Heart left ventricle (tissue), 16 donors: ENCODE measurements at places on chromosomes 16 and 17.

DNA sequence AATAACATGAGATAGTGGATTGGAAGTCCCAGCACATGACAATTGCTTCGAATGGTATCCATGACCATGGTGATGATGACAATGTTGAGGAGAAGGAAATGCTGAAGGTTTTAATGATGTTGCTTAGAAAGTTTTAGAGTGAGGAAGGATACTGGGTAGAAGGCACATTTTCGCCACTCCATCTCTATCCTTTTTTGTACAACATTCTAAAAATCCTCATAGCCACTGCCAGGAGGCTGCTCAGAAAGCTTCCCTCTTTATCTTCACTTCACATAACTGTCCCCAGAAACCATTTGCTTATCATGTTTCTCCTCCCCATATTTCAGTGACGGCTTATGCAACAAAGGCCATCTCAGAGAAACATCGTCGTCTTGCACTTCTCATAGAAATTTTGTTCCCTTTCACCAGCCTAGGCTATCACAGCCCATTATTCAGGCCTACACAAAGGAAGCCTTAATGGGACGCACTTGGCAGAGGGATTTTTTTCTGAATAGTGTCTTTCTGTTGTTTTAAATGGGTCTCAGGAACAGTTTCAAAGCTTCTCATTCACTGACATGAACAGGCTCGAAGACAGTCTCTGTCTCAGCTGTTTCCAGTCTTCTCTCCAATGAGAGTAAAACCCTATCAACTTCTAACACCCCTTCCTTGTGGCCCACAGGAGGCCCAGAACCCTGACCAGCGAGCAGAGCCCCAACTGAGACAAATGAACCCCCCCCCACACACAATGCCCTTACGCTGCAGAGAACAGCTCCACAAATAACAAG, 506.7 kb downstream of the HAPSTR1 start:
- DNase-seq = no peak

- no peak for DNase-seq
Observed at GRCh38 chr16:24973809-24974461, 41.2 kb downstream of the ARHGAP17 start.

DNA sequence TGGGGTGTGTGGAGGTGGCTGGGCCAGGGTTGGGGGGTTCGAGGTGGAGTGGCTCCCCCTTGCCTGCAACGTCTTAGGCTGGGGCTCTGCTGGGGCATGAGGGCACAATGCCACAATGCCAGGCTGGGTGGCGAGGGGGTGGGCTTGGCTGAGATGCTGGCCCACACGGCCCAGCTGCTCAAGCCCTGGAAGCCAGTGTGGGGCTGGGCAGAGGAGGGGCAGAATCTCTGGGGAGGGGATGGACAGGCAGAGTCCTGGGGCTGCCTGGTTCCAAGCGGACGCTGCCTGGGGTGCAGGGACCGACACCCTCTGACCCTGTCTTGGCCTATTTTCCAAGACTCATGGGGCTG, 37.5 kb upstream of the SSTR5 start:
- no peak for DNase-seq

DNA sequence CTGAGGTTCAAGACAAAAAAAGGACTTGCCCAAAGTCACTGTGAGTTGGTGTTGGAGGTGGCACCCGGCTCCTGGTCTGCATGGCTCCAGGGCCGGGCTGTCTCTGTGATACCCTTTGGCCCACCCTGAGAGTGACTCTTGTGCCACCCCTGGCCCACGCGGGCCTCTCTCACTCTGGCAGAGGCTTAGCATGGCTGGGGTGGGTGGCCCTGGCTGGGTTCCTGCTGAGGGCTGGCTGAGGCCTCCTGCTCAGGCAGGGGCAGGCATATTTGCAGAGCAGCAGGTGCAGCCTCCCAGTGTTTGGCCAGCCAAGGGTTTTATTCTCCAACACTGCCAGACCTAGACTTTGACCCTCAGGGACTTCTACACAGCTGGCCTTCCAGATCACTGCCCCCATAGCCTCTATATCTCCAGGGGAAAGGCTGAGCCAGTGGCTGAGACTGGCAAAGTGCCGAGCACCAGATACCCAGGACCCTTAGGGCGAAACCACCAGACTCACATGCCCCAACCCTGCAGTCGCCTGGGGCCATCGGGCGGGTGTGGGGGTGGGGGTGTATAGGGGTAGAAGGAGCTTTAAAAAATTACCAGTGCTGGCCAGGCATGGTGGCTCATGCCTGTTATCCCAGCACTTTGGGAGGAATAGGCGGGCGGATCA, 21.5 kb upstream of the ADGRG1 start:
- DNase-seq = peak; percentile 8

- no peak for DNase-seq
Observed at GRCh38 chr16:53755026-53755910, 51.3 kb downstream of the FTO start.

- no peak for DNase-seq
Observed at GRCh38 chr16:70714581-70715054, 28.8 kb upstream of the MTSS2 start.

GRCh38 chr16:48102083-48103008, 53.4 kb downstream of the ABCC12 start:
- DNase-seq = no peak

DNA sequence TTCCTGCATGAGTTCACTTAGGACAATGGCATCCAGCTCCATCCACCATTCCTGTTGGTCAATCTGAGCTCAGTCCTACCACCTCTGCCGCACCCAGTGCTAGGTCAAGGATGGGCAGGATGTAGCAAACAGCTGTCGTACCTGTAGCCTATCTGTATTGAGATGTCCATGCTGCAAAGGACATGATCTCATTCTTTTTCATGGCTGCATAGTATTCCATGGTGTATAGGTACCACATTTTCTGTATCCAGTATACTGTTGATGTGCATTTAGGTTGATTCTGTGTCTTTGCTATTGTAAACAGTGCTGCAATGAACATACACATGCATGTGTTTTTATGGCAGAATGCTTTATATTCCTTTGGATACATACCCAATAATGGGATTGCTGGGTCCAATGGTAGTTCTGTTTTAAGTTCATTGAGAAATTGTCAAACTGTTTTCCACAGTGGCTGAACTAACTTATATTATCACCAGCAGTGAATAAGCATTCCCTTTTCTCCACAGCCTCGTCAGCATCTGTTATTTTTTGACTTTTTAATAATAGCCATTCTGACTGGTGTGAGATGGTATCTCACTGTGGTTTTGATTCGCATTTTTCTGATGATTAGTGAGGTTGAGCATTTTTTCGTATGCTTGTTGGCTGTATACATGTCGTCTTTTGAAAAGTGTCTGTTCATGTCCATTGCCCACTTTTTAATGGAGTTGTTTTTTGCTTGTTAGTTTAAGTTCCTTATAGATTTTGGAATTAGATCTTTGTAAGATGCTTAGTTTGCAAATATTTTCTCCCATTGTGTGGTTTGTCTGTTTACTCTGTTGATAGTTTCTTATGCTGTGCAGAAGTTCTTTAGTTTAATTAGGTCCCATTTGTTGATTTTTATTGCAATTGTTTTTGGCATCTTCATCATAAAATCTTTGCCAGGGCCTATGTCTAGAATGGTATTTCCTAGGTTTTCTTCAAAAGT, 7.2 kb upstream of the MRTFB start:
- DNase-seq = no peak

- no peak for DNase-seq
Observed at GRCh38 chr16:5504064-5504781, 406.6 kb upstream of the EEF2KMT start.

GRCh38 chr16:81752876-81753227, 26.2 kb upstream of the PLCG2 start:
- DNase-seq = no peak

DNA sequence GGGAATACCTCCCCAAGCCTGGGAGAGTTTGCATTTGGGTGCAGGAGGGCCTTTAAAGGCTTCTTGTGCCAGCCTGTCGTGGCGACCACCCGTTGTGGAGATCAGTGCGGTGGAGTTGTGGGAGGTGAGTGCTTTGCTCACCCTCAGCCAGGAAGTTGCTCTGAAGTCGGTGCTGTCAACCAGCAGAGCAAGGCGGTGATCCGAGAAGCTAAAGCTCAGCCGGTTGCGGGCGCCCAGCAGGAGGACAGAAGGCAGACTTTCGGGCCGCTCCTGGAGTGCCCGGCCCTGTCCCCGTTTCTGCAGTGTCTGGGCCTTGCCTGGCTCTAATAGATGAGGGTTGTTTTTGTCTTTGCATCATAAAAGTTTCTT, 1.4 kb downstream of the UBE2I start:
- no peak for DNase-seq

DNA sequence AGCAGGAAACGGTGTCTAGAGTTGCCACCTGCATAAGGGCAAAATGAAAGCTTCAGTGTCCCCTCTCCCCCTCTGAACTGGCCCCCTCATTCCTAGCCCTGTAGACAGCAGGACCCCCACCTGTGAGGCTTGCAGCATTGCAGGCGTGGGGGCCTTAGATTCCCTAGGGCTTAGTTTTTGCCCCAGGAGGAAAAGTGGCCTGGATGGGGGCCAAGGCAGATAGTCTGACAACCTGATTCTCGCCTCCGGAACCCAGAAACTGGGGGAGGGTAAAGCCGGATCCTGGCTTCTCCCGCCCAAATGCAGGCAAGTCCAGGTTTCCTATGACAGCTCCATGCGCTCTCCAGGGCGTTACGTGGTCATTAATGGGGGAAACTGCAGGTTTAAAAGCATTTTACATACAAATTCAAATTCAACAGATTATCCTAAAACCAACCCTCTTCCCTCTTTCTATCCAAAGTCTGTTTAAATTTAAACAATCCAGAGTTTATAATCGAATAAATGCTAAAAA, 678 bp upstream of the HOXB6 start:
- no peak for DNase-seq

DNA sequence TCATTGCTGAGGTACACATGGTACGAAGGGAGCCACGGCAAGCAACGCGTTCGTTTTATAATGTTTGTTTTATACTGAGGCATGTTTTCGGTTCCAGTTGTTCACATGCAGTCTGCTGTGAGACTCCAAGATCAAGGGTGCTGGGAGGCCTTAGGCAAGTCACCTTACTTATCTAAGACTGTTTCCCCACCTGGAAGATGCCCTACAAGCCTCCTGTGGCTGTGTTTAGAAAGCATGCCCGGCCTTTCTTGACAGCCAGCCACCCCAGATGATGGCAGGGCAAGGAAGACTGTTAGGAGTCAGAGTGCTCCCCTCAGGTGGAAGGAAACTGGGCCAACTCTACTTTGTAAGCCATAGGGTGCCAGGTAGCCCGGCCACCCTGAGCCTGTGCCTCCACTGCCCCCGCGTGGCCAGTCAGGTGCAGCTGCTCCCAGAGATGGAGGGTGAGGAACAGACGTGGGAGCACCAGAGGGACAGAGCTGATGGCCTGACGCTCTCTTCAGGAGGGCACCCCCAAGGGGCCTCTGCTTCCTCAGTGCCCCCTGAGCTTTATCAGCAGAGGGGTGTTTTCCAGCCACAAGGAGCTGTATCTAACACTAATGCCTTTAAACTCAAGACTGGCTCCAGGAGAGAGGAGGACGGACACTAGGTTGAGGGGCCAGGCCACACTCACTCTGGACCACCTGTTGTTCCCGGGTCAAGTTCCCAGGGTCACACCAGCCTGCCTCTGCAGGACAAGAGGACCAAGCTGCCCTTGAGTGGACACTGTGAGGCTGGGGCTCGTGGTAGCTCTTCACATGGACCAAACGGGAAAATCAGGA, 5.4 kb downstream of the NAT9 start:
- peak; percentile 61 for DNase-seq

GRCh38 chr16:77840673-77841501, 52.5 kb downstream of the VAT1L start:
- no peak for DNase-seq

GRCh38 chr16:14211856-14212543, 140.9 kb downstream of the MRTFB start:
- DNase-seq = no peak

DNA sequence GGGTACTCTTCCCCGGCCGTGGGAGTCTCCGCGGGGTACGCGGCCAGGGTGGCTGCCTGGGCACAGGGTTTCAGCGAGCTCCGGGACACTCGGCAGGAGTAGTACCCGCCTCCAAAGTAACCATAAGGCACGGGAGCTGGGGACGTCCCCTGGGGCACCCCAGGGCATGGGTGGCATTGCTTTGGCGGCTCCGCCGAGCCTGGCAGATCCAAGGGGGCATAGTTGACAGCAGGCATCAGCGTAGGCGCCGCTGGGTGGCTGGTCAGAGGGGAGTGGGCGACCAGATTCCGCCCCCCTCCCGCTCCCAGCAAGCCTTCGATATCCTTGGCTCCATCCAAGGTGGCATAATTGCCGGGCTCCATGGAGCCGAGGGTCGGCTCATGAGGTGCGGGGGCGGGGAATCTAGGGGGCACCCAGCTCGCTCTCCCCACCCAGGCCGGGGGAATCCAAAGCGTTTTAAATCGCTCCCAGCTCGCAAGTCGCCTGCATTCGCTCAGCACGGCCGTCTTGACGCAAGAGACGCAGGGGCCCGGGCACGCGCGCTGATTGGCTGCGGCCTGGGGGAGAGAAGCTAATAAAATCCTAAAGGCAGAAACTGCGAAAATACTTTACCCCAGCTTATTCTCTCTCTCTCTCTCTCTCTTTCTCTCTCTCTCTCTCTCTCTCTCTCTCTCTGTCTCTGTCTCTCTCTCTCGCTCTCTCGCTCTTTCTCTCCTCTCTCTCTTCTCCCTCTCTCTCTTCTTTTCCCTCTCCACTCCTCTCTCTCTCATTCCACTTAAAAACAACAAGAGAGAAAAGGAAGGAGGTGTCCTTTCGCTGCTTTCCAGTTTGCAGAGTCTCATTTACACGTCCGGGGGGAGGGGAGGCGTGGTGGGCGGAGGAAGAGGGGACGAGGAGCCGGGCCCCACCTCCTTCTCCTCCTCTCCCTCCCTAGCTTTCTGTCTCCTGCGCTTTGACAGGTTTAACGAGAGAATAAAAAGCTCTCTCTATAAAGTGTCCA, at the start of gene HOXB13:
TSS of gene HOXB13 (minus strand) at position 519 of the 1,000 bp plus-strand sequence. CDS start at position 362, 157 bp downstream.
- DNase-seq = no peak

GRCh38 chr17:32488177-32488542, 1.4 kb downstream of the CDK5R1 start:
- DNase-seq = no peak

DNA sequence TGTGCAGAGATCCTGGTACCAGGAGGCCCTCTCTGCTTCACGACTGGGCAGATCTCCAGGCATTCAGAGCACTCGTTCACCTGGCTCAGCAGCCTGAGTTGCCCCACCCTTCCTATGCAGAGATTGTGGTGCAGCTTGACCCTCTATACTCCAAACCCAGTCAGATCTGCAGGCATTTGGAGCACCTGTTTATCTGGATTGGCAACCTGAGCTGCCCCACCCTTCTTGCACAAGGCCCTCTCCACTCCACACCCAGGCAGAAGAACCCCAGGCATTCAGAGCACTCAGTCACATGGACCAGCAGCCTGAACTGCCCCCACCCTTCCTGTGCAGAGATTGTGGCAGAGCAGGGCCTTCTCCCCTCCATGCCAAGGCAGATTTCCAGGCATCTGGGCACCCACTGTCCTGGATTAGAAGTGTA, 88.4 kb upstream of the CDH5 start:
- no peak for DNase-seq

GRCh38 chr17:61401389-61402072, 1.9 kb downstream of the TBX2 start:
- DNase-seq = no peak

DNA sequence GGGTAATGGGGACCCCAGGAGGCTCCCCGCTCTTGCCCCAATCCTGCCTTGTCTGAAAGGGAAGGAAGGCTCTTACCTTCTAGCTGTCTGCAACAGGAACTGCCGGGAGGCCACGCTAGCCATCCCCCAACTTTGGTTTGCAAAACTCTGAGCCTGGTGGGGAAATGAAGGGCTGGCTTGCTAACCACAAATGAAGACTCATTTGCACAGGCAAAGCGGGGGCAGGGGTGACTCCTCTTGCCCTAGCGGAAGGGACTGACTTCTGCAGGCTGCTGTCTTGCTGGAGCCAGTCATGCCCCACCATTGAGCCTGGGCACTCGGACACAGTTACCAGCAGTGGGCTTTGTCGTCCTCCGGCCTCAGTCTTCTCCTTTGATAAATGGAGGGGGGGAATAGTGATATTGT, 52.6 kb downstream of the PLCG2 start:
- DNase-seq = peak; percentile 60

GRCh38 chr17:35236821-35237220, 6.1 kb upstream of the SLFN5 start:
- DNase-seq = no peak
